IMR-90 (cell line): ENCODE measurements at places on chromosomes 7 and 10.

- no peak for DNase-seq
Observed at GRCh38 chr10:43252783-43253341, 14.0 kb downstream of the RASGEF1A start.

- peak; percentile 26 for DNase-seq
Observed at GRCh38 chr7:80677629-80678028, 39.2 kb downstream of the CD36 start.

- DNase-seq = peak; percentile 18
Observed at GRCh38 chr7:22387583-22387982, 30.6 kb upstream of the RAPGEF5 start.

GRCh38 chr10:30639946-30640786 lies 10.6 kb upstream of the LYZL2 start:
- DNase-seq = peak; percentile 77

GRCh38 chr7:2722591-2722990 lies 34.6 kb downstream of the AMZ1 start:
- no peak for DNase-seq

DNA sequence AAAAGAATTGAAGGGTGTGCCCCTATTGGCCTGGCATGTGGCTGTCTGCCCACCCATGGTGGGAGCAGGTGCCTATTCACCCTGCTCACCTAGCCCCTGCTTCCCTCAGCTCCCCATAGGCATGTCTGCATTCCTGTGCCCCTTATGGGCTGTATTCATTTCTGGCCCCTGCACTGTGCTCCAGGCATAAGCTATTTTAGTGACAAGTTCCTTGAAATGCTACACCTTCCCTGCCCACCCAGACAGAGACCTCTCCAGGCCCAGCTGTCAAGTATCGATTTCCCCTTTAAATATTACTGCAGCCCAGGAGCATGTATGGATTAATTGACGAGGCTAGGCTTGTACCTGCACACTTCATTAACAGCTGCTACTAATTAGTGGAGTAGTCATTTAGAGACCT lies 235.4 kb downstream of the RPS24 start:
- no peak for DNase-seq

- DNase-seq = no peak
Observed at GRCh38 chr10:24911029-24911428, 41.4 kb downstream of the PRTFDC1 start.

- no peak for DNase-seq
Observed at GRCh38 chr7:1882451-1882850, 212.4 kb downstream of the ELFN1 start.

DNA sequence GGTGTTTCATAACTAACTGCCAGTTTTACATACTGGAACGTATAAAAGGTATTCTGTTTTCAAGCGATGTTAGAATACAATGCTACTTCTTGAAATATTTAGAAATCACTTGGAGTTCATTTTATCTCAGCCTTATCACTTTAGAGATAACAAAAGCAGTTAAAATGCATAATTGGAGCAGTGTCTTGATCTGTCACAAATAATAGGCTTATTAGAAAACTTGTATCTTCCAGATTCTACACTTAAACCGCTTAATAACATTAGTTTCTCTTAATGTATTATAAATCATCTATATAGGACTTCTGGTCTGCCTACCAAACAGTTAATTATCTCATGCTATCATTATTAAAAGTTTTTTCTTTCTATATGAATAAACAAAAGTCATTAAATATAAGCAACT lies 104.4 kb downstream of the TAF3 start:
- no peak for DNase-seq

DNA sequence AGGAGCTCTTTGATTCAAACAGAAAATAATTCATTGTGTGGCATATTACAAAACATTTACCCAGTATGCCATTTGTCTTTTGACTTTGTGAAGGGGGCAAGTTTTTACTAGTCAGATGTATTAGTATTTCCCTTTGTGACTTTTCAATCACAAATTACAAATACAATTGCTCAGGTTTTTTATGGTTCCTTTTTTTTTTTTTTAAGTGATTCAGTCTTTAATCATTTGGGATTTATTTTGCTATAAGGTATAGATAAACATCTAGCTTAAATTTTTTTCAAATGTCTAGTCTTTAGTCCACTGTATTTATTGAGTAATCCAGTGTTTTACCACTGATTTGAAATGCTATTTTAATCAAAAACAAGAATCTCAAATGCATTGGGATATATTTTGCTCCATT lies 75.9 kb downstream of the AOAH start:
- no peak for DNase-seq

GRCh38 chr7:81173766-81174281 lies 255.0 kb upstream of the SEMA3C start:
- DNase-seq = peak; percentile 87

- DNase-seq = peak; percentile 31
Observed at GRCh38 chr10:43573250-43574000, 991 bp downstream of the ZNF239 start.

DNA sequence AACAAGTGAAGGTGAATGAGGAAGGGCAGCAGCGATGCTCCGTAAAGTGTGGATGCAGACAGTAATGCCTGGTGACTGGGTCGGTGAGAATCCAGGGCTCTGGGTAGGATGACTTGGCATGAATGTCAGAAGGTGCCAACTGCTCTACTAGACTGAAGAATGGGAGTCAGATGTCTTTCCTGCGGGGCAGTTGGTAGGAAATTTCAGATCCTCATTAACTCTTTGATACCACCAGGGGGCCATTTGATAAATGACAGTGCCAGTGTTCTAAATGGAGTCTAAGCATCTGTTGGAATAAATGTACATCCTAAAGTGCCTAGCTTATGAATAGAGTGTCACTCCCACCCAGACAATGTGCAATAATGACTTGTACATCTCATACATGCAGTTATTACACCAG lies 462.0 kb downstream of the GRM8 start:
- no peak for DNase-seq

DNA sequence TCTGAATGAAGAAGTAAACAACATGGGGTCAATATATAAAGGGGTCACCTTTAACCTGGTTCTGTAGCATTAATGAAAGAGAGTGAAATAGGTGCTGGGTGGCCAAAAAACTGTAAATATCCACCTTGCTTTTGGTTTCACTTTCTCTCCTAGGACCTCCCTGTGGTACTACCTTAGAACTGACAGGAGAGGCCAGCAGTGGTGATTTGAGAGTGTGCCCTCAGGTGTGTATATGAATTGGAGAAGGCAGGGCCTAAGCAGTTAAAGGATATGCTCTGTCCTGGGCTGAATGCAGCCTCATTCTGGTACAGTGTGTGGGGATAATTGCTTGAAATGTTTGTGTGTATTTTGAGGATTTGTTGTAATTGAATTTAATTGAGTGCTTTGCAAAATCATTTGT lies 62.0 kb downstream of the BBS9 start:
- no peak for DNase-seq

DNA sequence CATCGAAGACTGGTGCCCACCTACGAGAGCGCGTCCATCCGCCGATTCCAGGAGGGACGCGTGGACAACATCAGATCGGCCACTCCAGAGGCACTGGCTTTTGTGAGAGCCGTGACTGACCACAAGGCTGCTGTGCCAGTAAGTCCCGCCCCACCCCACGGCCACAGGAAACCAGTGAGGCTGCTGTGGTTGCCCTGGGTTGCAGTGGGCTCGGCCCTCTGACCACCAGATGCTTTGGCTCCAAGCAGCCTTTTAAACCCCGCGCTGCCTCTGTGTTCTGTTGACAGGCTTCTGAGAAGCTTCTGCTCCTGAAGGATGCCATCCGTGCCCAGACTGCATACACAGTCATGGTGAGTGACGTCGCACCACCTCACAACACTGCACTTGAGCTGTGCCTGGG lies 24.4 kb upstream of the C10orf53 start:
- no peak for DNase-seq

- no peak for DNase-seq
Observed at GRCh38 chr7:126608339-126608776, 644.4 kb downstream of the GRM8 start.

GRCh38 chr10:86366902-86367151 lies 232 bp upstream of the GRID1 start:
- DNase-seq = no peak

DNA sequence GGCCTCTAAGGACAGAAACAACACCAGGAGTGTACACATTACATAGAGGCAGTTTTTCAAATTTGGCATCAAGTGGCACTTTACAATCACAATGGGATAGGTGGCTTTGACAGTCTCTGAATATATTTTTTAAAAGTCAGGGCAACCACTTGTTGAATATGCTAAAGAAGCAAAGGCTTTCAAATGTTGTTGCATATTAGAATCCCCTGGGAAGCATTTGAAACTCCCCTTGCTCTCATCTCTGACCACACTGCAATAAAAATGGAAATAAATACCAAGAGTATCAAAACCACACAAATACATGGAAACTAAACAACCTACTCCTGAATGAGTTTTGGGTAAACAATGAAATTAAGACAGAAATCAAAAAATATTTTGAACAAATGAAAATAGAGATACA lies 106.5 kb upstream of the RAB11FIP2 start:
- DNase-seq = no peak

DNA sequence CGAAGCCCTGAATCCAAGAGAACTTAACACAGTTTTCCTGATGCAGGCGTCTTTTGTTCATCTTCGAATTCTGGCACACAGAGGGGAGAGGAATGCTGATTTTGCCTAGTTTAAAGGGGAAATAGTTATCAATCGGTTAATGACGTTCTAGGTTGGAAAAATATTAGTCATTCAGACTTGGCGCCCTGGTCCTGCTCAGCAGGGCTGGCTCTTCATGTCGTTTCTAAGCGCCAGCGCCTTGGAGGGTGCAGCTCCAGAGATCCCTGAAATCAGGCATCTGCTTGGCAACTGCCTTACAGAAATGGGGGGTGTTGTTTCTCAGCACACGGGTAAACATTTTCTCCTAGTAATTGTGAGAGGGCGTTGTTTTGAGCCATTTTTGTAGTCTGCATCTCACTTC lies 1.3 kb upstream of the PRTFDC1 start:
- no peak for DNase-seq

DNA sequence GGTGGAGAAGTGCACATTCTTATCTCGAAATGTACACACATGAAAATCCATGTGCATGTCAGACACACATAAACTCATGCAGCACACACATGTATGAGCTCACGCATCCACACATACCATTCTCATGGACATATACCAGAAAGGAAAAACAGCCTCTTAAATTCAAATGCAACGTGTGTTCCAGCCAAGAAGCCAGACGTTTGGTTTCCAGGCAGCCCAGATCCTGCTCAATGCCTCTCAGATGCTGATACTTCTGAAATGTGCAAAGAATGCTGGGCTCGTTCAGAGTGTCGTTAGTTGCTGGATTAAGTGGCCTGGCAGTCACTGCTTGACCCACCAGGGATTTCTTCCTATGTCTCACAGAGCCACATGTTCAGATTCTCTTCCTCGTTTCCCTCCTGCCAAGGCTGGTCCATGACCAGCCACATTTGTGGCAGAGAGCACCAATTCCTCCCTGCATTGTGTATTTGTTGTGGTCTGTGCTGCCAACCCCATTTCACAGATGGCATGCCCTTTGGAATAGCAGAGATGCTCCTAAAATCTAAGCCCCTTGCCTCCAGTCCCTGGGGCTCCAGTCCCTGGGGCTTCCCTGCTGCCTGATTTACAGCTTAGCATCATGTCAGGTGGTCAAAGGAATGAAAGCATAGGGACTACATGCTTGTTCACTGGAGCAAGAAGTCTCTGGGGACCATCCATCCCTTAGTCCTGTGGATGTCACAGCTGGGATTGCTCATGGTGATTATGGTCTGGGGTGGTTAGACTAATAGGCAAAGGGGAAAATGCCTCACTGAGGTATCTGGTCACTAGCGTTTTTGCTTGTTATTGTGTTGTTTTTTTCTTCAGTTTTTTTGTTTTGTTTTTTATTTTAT lies 426.6 kb downstream of the PLXNA4 start:
- no peak for DNase-seq

DNA sequence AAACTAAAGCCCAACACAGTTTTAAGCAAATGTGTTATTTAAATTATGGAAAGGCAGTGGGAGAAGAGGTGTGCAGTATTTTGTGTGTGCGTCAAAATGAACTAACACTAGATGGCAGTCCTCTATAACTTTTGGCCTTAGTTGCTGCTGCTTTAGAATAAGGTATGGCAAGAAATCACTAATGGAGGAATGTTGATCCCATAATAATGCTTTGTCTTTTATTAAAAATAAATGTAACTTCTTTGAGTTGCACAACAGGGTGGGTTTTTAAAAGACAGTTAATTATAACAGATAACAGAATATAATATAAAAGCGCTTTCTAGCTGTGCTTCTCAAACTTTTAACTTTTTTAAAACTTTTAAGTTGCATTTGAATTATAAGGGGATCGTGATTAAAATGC lies 56.4 kb downstream of the BBS9 start:
- DNase-seq = peak; percentile 68

DNA sequence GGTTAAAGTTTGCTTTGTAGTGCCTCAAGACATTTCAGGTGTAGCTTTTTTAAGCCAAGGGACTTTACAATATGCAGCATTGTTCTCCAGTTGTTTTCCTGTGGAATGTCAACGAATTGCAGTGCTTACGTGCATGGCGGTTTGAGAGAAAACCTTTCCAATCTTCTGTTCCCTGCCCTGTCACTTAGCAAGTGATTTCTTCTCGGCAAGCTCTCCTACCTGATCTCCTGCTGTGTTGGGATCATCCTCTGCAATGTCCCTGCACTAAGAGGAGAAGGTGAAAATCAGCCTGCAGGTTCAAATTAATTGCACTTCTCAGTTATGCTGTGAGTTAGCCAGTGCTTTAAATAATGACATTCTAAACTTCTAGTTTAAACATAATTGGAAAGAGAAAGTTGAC lies 197.6 kb upstream of the FZD1 start:
- no peak for DNase-seq

DNA sequence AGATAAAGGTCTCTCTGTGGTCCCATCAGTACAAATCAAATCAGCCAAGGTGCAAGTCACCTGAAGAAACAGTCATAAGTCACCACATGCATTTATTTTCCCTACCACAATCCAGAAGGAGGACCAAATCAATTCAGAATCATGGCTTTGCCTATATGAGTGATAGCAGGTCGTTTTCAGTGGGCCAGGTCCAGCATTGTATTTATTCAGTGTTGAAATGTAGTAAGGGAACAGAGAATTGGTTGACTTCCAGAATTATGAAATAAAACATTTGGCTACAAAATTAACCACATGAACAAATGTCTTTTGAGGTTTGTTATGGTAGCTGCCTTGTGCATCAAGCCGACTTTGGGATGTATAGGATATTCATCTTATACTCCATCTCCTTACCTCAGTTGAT lies 88.4 kb downstream of the POLR1F start:
- no peak for DNase-seq

DNA sequence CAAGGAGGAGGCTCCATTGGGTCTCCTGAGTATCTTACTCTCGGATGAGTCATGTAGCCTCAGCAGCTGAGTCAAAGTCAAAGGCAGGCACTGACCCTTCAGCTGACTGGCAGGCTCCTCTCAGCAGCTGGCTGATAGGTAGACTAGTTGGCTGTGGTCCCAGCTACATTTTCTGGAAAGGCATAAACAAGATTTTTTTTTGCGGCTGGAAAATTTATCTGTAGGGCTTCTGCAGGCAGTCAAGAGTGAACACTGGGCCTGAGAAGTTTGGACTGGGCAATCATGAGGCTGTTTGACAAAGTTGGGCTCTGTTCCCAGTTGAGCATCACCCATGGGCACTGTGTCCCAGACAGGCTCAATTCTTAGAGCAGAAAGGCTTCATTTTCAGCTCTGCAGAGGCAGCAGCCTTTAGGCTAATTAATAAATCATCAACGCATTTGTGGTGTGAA lies 796.2 kb downstream of the CCSER2 start:
- no peak for DNase-seq
